ENCODE measurements at places on chromosomes 16 and 17.

GRCh38 chr17:81309140-81309858 is 14.2 kb upstream of the SLC38A10 start:
- DNase-seq, result peak; percentile 41

- DNase-seq, result no peak
These were observed 65.6 kb downstream of the TOM1L2 start for GRCh38 chr17:17906418-17907215.

DNA sequence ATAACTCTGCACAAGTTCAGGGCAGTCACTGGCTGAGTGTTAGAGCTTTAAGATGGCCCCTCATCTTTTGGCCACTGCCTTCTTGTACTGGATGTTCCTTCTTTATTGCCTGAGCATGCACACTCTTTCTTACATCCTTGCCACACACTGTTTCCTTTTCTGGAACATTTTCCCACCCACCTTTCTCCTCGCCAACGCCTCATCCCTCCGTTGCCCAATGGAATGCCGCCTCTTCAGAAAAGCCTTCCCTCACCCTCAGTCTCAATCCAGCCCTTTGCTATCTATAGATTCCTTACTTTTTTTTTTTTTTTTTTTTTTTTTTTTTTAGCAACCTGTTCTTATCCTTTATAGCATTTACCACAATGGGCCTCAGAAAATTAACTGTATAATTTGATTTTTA is 47.9 kb upstream of the RBFOX1 start:
- no peak for DNase-seq

- no peak for DNase-seq
These were observed 30.4 kb upstream of the IL34 start for GRCh38 chr16:70615945-70616344.

- DNase-seq, result no peak
These were observed 3.6 kb downstream of the SCNN1G start for GRCh38 chr16:23186171-23186570.

GRCh38 chr17:73267648-73268537 is 6.2 kb upstream of the CPSF4L start:
- no peak for DNase-seq

GRCh38 chr17:2388683-2389055 is 12.2 kb downstream of the MNT start:
- DNase-seq, result no peak

- no peak for DNase-seq
These were observed 23.7 kb downstream of the NAA60 start for GRCh38 chr16:3467182-3467581.

DNA sequence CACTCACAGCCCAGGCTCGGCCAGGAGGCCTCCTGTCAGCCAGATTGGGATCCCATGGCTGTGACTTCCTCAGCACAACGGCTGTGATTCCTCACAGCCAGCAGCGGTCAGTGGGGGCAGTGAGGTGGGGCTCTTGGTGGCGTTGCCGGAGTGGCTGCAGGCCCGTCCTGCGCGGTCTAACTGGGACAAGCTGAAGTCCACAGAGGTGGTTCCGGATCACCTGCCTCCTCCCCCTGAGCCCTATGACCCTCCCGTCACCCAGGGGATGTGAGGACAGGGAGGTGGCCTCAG is 34.4 kb upstream of the MLKL start:
- no peak for DNase-seq

DNA sequence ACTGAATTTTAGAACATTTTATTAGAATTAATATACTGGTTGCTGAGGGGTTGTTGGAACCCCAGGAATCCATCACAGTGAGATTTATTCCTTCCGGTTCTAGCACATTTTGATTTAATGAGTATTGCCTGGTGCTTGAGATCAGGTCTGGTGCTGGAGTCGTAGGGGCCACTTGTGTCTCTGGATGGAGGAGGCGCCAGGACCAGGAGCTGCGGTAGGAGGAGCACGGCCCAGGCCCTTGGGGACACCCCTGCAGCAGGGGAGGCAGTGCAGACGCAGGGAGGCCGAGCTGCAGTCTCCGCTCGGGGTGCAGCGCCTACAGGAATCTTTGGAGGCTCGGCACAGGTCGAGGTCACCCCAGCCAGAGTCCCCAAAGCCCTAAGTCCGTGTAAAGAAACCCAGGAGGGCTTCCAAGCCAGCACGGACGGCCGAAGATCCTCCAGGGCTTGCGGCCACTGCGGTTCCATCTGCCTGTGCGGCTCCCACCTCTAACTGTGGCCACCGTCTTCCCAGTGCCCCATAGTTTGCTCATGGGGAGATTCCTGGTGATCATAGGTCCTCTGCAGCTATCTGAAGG is 66.2 kb upstream of the CREBBP start:
- no peak for DNase-seq

DNA sequence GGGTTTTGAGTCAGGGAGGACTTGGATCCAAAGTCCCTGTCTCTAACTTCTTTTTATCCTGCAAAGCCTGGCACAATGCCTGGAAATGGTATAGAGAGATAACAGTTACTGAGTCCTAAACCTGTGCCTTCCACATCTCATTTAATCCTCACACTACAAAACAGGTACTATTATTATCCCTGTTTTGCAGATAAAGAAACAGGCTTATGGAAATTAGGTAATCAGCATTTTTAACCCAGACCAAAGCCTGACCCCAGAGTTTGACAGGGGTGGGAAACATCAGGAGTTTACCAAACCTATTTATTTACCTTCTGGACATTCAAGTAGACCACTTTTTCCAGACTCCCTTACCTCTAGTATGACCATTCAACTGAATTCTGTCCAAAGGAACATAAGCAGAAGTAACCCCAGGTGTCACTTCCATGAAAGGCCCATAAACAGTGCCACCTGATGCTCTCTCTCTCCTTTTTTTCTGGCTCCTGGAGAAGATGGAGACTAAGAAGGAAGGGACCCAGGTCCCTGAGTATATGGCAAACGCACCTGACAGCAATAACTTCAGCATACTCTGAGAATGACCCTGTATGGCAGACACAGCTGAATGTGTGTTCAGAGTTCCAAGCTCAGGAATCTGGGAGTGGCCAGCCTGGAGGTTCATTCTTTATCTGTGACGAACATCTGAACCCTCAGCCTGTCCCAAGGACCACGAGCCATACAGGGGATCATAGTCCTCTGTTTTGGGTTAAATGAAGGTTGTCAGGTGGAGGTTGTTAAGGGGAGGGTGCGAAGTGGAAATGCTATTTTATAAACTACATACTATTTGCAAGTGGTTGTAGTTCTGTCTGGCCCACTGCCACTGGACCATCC is 62.7 kb downstream of the HLF start:
- no peak for DNase-seq

GRCh38 chr17:10120749-10121148 is 77.7 kb downstream of the GAS7 start:
- no peak for DNase-seq

GRCh38 chr17:45029758-45030423 is 21.5 kb downstream of the DCAKD start:
- no peak for DNase-seq

DNA sequence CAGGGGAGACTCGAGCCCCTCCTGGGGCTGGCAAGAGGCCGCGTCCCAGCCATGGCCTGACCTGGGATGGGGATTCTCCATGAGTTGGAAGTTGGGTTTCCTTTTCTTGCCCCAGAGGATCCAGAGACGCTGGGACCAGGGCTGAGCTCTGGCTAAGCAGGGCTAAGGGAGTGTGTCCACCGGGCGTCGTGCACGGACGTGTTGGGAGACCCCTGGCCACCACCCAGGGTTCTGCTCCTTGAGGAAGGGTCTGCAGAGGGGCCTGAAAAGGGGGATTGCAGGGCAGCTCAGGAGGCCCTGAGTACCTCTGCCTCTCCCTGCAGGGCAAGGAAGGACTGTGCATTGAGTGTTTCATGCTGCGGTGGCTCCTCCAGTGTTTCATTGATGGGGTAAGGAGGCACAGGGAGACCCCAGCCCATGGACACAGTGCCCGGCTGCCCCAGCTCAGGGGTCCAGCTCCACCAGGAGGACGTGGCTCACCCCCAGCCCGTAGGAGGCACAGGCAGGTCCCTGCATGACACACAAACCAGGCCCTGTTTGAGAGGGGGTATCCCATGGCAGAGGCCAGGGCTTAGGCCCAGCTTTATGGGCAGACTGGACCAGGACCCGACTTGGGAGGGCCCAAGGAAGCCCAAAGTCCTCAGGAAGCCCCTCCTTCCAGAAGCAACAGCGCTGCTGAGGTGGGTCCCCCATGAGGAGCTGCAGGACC is 47.5 kb downstream of the USP22 start:
- DNase-seq, result no peak

GRCh38 chr17:40997361-40997760 is 2.3 kb downstream of the KRTAP3-2 start:
- DNase-seq, result no peak

- DNase-seq, result no peak
These were observed 46.6 kb downstream of the MRM3 start for GRCh38 chr17:828761-829160.
